Stimulated activated CD8-positive, alpha-beta memory T cell treated with anti-CD3 and anti-CD28 coated beads, Interleukin-2, amount 100 ng/mL, for 48 hours (primary cell): ENCODE measurements at places on chromosomes 11 and 22.

GRCh38 chr11:70472240-70472639 is 73.9 kb downstream of the CTTN start:
- DNase-seq, result no peak

GRCh38 chr11:124071623-124071948 is 30.5 kb upstream of the OR10G7 start:
- DNase-seq, result no peak

DNA sequence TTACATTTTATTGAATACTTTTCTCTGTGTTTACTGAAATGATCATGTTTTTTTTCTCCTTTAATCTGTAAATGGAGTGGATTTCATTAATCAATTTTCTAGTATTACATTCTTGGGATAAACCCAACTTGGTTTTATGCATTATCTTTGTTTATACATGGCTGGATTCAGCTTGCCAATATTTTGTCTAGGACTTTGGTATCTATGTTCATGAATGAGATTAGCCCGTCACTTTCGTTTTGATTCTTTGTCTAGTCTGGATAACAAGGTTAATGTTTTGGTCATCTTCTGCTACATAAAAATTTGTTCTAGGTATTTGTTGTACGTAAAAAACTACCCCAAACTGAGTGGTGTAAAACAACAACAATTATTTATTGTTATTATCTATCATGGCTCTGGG is 127.9 kb upstream of the PAX6 start:
- DNase-seq, result no peak

DNA sequence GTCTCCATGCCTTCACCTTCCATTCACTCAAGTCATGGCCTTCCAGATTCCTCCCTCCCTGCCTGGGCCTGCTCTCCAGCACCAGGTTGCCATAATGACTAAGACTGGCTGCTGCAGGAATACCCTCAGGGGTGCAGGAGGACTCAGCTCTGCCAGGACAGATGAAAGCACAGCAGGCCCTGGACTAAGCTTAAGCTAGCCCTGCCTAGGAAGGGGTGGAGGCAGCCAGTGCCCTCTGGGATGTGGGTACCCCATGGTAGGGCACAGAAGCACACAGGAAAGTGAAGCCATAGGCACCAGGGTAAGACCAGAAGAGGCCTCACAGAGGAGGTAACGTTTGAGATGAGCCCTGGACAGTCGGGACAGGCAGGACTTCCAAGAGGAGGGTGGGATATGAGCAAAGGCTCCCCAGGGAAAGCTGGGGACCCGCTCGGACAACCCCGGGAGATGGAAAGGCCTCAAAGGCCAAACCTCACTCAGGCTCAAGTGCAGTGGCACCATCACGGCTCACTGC is 3.0 kb upstream of the RIN1 start:
- no peak for DNase-seq

GRCh38 chr11:970319-970871 is 44.7 kb downstream of the AP2A2 start:
- DNase-seq, result no peak

DNA sequence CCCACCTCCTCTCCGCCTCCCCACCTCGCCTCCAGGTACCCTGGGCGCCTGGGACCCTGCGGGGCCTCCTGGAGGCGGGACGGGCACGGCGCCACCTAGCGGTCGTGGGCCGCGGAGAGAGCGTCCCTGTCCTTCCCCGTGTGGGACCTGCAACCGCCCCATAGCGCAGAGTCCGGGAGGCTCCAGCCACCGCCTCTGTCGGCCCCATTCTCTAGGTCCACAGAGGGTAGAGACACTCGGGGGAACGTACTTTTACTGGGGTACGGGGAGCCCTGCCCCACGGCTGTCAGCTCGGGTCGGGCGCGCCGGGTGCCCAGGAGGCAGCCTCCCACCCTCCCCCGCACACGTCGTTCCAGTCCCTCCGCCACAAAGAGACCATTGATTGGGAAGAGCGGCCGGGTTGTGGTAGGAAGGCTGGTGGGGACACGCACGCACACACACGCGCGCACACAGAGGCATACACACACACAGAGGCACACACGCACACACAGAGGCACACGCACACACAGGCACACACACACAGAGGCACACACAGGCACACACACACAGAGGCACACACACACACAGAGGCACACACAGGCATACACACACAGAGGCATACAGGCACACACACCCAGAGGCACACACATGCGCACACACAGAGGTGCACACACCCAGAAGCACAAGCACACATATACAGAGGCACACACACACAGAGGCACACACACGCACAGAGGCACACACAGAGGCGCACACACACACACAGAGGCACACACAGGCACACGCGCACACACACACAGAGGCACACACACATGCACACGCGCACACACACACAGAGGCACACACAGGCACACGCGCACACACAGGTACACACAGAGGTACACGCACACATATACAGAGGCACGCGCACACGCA is 12.6 kb upstream of the NECTIN1 start:
- peak; percentile 51 for DNase-seq

DNA sequence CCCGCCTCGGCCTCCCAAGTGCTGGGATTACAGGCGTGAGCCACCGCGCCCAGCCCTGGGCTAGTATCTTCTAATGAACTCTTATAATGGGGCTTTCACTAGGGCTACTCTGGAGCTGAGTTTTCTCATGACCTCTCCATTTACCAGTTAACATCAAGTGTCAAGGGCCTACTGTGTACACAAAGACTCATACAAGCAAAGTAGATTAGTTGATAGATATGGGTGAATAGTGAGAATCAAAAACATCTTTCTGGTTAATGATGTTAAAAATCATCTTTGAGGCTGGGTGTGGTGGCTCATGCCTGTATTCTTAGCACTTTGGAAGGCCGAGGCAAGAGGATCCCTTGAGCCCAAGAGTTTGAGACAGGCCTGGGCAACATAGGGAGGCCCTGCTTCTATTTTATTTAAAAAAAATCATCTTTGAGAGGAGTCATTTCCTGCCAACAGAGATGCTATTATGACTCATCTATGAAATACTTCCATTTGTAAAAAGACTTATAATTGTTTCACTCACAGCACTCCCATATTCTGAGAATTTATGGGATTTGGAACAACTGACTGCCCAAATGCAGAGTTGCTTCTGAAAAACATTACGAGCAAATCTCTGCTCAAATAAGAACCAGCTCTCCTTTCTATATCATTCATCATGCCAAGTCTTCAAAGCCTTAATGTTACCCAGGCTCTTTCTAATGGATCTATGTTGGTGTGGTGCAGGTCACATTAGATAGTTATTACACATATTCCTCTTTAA is 57.0 kb downstream of the GDPD4 start:
- DNase-seq, result no peak

GRCh38 chr11:88552379-88553062 is 215.0 kb upstream of the CTSC start:
- DNase-seq, result peak; percentile 38

- DNase-seq, result no peak
Observed at GRCh38 chr11:132763503-132763902, 768.8 kb downstream of the OPCML start.

DNA sequence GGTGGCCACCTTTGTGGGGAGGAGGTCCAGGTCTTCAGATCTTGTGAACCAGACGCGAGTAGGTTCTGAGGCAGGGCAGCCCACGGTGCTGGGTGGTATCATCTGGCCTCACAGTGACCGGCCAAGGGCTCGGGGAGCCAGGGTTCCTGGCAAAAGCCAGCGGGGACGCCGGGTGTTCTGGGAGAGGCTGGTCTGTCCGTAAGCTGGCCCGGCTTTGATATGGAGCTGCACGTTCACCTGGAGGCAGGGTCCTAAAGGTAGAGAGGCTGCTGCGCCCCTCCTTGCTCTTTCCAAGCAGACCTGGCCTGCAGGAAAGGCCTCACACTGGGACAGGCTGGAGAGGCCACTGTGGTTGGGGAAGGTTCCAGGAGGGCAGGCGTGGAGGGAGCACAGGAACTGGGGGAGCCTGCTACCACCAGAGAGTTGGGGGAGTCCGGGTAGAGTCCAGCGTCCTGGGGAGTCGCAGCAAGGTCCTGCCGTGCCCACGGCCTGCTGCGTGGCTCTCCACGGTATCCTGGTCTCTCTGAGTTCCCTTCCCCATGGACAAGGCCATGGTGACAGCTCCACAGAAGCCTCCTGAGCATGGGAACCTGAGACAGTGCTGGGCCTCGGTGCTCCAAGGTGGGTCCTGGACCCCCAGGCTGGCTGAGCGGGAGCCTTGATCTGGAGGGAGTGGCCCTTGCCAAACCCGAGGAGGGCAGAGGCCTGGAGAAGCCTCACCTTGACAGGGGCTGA is 452.4 kb upstream of the B3GAT1 start:
- DNase-seq, result no peak

GRCh38 chr11:5923427-5923776 is 18.6 kb upstream of the OR56A3 start:
- DNase-seq, result no peak

GRCh38 chr11:13966013-13966412 is 3.5 kb downstream of the SPON1 start:
- DNase-seq, result no peak

GRCh38 chr11:112504056-112504455 is 243.4 kb upstream of the PLET1 start:
- DNase-seq, result no peak

GRCh38 chr11:94638301-94638901 is 71.2 kb downstream of the PIWIL4 start:
- no peak for DNase-seq

DNA sequence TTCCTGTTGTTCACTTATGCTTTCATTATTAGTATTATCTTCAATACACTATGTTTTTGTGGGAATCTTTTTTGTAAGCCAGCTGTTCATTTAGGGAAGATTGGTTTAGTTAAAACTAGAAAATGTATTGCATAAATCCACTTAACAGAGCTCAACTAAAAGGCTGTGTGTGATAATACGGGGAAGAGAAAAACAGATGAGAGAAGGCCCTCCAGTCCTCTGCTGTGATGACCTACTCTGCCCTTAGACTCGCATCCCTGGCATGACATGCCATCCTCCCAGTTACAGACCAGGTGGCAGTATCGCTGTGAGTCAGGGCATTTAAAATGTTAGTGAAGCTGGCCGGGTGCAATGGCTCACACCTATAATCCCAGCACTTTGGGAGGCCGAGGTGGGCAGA is 173.4 kb upstream of the TTC12 start:
- DNase-seq, result no peak

DNA sequence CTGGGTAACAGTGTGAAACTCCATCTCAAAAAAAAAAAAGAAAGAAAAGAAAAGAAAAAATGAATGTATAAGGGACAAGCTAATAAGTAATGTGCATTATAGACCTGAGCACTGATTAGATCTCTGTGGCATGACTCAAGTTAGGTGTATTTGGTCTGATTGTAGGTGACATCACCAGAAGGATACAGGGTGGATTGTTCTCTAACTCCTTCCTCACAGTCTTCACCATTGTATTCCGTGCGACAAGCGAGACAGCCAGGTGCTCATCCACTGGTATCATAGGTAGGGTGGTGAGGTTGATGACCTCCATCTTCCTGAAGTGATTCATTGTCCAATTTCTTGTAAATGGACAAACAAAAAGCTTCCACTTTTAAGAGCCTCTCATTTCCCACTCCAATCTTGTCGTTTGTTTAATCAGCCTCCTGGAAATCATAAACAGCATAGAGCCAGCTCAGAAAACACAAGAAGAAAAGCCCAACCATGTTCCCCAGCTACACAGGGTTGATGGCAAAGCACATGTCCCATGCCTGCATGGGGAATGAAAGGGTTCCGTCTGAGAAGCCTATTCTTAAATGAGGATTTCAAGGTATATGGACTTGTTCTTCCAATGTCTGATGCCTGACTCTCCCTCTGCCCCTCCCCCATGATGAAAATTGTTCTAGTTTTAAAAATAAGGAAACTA is 6.2 kb downstream of the FAM227A start:
- DNase-seq, result no peak

DNA sequence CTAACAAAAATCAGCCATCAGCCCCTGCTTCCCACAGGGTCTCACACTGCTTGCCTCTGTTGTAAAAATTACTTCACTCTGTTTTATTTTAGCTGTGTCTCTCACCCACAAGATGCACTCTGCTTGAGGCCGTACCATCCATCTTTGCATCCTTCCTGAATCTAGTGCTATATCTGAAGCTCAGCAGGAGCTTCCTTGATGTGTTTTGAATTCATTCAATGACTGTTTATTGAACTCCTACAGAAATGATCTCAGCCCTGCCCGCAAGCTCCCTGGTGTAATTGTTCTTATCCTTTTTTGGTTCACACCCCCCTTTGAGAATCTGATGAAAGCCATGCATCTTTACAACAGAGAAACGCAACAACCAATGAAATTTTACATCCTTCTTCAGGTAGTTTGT is 310.2 kb upstream of the ZC3H12C start:
- no peak for DNase-seq

DNA sequence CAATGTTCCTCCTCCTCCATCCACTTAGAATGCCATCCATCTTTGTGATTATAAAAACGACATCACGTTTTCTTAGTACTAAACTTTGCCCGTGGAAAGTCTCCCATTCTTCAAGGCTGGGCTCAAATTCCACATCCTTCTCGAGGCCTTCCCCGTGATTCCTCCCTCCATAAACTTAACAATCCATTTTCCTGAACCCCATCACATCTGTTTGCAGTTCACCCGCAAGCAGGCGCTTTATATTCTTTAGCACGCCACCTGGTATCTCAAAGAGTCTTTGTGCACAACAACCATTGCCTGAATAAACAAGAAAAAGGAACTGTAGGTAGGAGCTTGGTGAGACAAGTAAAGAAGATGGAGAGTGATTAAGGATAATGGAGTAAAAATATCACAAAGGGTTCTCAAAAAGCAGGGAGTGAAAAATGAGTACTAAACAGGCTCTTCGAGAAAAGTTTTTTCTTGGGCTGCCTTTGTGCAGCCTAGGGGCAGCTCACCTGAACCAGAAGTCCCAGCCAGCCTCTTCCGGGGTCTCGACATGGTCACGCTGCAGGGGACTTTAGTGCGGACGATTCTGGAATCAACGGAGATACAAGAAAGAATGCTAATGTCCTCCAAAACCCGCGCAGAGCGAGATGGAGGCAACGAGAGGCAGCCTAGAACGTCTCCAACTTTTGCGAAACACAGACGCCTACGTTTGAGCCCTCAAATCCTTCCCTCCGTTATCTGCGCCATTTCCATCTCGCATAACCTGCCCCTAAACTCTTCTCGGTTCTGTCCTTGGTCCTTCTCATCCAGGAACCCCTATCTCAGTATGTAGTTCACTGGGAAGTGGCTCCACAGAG is 585 bp downstream of the THYN1 start:
- no peak for DNase-seq

DNA sequence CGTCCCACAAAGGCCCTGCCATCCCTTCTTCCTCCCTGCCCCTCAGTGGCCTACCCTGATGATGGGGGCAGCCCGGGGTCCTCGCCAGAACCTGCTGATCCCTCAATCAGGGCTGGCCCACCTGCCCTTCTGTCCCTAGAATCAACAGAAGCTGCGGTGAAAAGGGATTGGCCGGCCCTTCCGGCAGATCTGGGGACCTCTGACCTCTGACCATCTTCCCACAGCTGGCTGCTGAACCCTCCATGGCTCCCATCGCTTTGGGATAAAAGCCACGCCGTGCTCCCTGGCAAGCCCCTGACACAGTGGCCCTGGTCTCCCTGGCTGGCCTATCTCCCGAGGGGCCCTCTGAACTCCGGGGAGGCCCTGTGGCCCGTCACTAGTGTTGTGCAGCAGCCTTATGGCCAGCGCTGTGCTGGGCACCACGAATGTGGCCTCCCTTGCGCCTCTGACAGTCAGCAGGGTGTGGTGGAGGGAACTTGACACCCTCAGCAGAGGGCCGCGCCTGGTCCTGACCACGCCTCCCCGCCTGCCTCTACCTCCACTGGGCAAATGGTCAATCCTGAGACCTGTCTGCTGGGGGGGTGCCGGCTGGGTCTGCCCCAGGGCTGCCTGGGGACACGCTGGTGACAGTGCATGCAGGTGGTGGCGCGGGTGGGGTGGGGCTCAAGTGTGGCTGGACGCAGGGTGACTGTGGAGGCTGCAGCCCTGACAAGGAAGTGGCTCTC is 58.0 kb upstream of the TTLL12 start:
- DNase-seq, result no peak
